Left ventricle myocardium superior (tissue), 1 donor: ENCODE measurements at places on chromosomes 16 and 17.
A peak's percentile ranks its signal among the peaks of the same experiment; 100 is the strongest.

GRCh38 chr17:43043307-43043706 lies 18.3 kb downstream of the RND2 start:
- no peak for DNase-seq

DNA sequence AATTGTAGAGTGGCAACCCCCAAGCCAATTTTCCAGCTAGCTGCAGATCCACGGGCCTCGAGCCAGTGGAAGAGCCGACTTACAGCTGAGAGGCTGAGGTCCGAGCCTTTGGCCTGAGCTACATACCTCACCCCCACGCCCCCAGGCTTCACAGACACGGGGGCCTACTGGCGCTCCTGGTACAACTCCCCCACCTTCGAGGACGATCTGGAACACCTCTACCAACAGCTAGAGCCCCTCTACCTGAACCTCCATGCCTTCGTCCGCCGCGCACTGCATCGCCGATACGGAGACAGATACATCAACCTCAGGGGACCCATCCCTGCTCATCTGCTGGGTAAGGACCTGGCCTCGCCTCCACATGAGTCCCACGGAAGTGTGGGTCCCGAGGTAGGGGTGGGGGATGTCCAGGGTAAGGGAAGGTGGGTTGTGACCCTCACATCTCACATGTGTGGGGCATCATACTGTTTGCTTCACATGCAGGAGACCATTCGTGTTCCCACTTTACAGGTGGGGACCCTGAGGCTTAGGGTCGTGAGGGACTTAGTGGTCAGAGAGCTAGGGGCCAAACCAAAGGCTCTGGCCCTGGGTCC lies 3.4 kb downstream of the ACE start:
- DNase-seq, result no peak

- DNase-seq, result no peak
Measured at GRCh38 chr17:2435181-2435741, 34.4 kb upstream of the MNT start.

DNA sequence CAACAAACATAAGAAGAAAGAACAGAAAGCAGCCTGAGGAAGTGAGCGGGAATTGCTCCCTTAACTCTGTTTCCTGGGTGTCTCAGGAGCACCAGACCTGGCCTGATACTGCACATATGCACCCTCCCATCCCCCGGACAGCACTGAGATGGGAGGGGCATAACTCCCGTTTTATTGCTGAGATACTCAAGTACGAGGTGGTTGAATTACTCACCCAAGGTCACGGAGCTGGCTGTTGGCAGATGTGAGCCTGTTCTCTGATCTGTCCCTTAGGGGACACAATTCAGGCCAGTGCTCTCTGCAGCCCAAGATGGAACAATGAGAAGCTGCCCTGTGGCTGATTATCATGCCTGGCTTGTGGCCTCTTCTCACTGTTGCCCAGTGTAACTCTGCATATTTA lies 9.1 kb upstream of the MED9 start:
- no peak for DNase-seq

DNA sequence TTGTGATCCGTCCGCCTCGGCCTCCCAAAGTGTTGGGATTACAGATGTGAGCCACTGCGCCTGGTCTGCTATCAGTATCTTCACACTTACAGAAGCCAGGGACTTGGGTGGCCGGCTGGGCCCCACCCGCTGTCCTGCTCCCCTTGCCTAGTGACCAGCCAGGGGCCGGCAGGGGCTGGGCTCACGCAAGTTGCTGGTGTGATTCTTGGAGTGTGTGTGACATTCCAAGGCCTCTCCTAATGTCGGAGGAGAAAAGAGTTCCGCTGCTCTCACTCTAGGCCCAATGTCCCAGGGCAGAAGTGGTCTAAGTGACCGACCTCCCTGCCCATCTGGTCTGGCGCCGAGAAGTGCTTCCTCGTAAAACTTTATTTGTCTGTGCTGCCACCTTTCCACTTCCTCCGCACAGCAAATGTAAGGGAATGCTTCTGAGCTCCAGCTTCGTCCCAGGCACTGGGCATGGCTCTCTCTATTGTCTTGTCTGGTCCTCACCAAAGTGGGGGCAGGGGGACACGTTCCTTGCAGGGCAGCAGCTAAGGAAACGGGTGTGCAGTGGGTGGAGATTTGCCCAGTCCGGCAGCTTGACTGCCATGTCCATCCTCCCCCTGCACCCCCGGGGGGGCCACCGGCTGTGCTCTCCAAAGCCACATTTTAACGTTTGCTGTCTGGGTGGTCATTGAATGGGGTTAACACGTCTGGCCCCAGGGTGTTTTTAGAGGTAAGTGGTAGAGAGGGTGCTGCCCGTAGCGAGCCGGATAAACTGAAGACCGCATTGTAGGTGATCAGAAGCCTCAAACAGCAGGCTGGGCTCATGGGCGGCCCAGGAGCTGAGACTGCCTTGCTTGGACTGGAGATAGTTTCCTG lies 7.8 kb upstream of the GSE1 start:
- DNase-seq, result no peak

- no peak for DNase-seq
Measured at GRCh38 chr17:61376931-61377838, 22.5 kb upstream of the TBX2 start.

- DNase-seq, result peak; percentile 50
Measured at GRCh38 chr16:54932021-54932660, 1.5 kb downstream of the IRX5 start.

DNA sequence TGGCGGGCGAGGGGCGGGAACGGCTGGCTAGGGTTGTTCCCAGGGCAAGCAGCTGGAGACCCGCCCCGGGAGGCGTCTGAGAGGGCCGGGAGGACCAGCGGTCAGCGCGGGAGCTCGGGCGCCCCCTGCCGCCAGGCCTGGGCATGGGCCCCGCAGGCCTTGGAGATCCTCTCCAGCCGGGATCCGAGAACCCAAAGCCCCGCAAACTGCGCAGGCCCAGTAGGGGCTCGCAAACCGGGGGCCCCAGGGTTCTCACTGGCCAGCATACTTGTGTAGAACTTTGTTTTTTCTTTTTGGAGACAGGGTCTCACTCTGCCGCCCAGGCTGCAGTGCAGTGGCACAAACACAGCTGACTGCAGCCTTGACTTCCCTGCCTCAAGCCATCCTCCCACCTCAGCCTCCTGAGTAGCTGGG lies 20.8 kb upstream of the ZNF423 start:
- DNase-seq, result peak; percentile 85

DNA sequence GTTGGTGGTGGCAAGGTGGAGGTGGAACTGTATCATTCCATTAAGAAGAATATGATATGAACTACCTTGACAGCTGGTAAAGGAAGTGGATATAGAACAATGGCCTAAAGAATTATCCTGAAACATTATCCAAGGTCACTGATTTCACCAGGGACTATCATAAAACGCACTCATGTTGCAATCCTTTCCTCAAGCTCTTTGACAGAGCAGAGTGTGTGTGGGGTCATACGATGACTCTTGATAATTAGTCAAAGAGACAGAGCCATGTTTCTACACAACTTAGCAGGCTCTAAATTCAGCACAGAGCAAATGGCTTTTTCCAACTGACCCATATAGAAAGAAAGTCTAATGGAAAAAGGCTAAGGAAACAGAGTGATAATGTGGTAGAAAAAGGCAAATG lies 126.4 kb upstream of the ANKFN1 start:
- DNase-seq, result no peak

- peak; percentile 87 for DNase-seq
Measured at GRCh38 chr17:83200231-83200699, 120.9 kb downstream of the METRNL start.

DNA sequence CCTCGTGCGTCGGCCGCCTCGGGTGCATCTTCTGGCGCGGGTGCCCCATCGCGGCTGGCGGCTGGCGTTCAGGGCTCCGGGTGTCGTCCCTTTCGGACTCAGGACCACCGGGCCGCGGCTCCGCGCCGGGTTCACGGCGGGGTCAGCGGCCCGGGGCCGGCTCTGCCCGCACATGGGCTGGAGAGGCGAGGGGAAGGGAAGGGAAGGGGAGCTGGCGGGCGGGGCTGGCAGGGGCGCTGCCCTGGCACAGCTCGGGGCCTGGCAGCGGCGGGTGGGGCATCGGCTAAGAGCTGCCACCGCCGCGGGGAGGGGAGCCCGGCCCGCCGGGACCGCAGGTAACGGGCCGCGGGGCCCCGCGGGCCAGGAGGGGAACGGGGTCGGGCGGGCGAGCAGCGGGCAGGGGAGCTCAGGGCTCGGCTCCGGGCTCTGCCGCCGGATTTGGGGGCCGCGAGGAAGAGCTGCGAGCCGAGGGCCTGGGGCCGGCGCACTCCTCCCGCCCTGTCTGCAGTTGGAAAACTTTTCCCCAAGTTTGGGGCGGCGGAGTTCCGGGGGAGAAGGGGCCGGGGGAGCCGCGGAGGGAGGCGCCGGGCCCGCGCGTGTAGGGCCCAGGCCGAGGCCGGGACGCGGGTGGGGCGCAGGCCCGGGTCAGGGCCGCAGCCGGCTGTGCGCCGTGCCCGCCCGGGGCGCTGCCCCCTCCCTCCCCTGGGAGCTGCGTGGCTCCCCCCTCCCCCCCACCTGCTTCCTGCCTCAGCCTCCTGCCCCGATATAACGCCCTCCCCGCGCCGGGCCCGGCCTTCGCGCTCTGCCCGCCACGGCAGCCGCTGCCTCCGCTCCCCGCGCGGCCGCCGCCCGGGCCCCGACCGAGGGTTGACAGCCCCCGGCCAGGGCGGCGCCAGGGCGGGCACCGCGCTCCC lies 646 bp downstream of the HIC1 start:
- DNase-seq, result peak; percentile 73

DNA sequence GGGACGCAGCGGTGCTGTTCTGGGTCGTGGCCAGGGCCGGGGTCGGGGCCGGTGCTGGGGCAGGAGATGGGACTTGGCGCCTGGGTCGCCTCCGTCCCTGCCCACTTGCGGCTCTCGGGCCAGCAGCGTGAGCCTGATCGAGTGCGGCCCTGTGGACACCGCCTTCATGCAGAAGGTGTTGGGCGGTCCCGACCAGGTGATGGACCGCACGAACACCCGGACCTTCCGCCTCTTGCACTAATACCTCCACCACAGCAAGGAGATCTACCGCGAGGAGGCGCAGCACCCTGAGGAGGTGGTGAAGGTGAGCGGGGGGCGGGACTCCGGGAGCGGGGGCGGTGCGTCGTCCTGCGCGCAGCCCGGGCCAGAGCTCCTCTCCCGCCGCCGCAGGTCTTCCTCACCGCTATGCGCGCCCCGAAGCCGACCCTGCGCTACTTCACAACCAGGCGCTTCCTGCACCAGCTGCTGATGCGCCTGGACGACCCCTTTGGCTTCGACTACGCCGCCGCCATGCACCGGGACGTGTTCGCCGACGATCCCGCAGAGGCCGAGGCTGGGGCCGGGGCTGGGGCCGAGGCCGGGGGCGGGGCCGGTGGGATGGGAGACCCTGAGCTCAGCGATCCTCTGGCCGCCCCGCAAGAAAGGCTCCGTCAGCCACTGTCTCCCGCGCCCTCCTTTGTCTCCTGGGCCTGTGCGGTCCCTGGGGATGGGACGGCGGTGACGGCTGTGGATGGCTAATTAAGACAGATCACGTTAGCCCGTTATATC lies 4.5 kb upstream of the HSD17B1 start:
- DNase-seq, result peak; percentile 78

- no peak for DNase-seq
Measured at GRCh38 chr16:1930338-1930720, 12.1 kb upstream of the HS3ST6 start.

DNA sequence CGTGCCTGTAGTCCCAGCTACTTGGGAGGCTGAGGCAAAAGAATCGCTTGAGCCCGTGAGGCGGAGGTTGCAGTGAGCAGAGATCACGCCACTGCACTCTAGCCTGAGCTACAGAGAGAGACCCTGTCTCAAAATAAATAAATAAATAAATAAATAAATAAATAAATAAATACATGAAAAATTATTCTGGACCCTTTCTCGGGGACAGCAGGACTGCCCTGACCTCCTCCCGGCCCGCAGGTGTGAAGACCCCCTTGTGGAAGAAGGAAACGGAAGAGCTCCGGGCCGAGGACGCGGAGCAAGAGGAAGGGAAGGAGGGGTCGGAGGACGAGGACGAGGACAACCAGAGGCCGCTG lies 3.1 kb downstream of the C17orf50 start:
- no peak for DNase-seq

GRCh38 chr17:66435182-66435581 lies 132.8 kb downstream of the PRKCA start:
- DNase-seq, result no peak

DNA sequence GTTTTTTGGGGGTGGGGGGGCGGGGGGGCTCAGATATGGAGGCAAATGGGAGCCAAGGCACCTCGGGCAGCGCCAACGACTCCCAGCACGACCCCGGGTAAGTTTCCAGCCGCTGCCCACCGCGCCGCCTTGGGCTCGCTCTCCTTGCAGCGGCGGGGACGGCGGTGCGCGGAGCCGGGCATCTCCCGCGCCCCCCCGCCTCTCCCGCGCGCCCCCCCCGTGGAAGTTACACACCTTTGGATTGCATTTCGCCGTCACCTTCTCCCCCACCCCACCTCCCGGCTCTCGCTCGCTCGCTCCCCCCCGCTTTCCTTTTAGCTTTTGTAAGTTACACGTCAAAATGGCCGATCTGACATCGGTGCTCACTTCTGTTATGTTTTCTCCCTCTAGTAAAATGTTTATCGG lies 387 bp downstream of the MSI2 start:
- DNase-seq, result no peak

- DNase-seq, result no peak
Measured at GRCh38 chr17:49755663-49756283, 8.2 kb downstream of the FAM117A start.

DNA sequence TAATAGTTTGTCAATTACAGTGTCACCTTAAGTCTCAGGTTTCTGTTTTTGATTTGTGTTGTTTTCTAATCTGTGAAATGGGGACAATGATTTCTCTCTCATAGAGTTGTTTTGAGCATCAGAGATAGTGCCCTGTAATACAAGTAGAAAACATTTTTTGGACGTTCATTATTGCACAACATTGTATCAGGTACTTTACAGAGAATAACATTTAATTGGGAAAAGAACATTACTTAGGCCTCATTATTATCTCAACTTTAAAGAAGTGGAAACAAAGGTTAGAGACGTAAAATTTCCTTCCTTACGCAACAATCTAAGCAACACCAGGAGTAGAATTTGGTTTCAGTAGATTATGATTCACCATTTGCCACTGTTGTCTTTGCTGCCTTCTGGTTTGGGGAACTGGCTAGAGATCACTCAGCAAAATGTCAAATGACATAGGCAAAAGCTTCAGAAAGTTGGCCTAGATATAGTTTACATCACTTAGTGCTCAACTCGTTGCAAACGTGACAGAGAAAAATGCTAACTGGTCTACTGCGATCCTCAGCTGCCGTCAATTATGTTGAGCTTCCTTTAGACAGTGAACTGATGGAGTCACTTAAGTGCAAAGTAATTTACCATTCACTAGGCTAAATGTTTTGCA lies 1026.8 kb downstream of the CDH11 start:
- no peak for DNase-seq

GRCh38 chr16:60684002-60684401 lies 1352.2 kb downstream of the CDH8 start:
- no peak for DNase-seq

DNA sequence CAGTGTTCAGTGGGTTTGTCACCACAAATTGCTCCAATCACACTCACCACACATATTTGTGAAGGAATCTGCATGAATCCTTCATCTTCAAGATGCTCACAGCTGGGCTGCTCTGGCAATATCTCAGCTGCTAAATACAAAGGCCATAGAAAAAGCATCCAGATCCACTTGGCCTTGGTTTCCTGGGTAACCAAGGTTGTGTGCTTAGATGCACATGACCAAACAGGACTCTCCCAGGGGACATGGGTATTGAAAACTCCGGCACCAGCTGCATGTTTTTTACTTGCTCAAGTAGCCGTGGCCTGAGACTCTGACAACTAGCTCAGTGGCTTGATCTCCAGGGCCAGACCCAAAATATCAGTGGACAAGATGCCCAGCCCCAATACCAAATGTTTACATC lies 131.3 kb downstream of the CBLN1 start:
- DNase-seq, result no peak

GRCh38 chr17:3913531-3914311 lies 2.5 kb downstream of the P2RX1 start:
- DNase-seq, result peak; percentile 86
